Esophagus muscularis mucosa (tissue), 4 donors: ENCODE measurements at places on chromosomes 12 and 14. TPM values are rescaled to one million over a fixed set of nuclear protein-coding genes. Genes with fewer than 3 reads are reported as not detected.
A peak's percentile ranks its signal among the peaks of the same experiment; 100 is the strongest.

DNA sequence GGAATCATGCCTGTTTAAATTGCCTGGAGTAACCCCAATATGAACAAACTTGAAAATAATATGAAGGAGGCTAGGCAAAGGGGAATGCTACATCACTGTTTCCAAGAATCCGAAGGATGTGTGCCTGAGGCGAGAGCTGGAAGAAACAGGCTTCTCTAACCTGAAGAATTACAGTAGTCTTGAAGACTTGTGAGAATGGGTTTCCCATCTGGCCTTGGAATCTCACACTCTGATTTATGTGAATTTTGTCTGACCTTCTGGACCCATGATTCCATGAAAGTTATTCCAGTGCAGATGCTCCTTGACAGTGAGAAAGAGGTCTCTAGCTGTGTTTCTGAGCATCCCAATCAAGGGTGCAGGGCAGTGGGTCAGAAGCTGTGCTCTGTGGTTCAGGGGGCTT, 122.1 kb upstream of the PARP11 start:
- DNase-seq = no peak
- H3K36me3 ChIP-seq = no peaks in the 10 kb centered on the region
- H3K4me3 ChIP-seq = no peak overlapping the region
- no peak overlapping the region for H3K27ac ChIP-seq

DNA sequence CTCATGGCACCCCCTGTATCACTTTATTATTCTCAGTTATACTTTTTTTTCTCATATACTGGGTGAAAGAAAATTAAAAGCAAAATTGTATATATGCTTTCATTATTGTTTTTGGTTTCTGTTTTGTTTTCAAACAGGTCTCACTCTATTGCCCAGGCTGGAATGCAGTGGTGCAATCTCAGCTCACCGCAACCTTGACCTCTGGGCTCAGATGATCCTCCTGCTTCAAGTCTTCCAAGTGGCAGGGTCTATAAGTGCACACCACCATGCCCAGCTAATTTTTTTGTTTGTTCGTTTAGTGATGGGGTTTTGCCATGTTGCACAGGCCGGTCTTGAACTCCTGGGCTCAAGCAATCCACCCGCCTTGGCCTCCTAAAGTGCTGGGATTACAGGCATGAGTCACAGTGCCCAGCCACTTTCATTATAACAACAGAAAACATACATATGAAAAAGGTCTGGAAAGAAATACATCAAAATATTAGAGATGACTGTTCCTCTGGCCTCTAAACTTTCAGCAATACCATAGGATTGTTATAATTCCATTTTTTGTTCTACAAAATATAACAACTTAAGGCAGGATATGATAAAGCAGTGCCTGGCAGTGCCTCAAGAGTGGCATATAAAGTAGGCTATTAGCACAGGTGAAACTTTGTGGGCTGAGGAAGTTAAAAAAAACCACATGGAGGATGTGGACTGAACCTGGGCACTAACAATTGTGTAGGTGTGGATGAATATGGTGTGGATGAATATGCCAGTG, 5.8 kb upstream of the NTN4 start:
- DNase-seq = no peak
- no peak overlapping the region for H3K4me3 ChIP-seq
- H3K36me3 ChIP-seq = no peaks in the 10 kb centered on the region
- H3K4me1 ChIP-seq = peaks cover 11% of the 10 kb centered on the region

- H3K4me3 ChIP-seq = no peak overlapping the region
- H3K36me3 ChIP-seq = no peaks in the 10 kb centered on the region
- H3K27ac ChIP-seq = no peak overlapping the region
- DNase-seq = no peak
Measured at GRCh38 chr12:30979371-30980259, 53.1 kb downstream of the TSPAN11 start.

- no peaks in the 10 kb centered on the region for H3K4me1 ChIP-seq
- no peak for DNase-seq
- no peak overlapping the region for H3K27ac ChIP-seq
- H3K36me3 ChIP-seq = no peaks in the 10 kb centered on the region
- peaks cover 5% of the 10 kb centered on the region for H3K27me3 ChIP-seq
- H3K4me3 ChIP-seq = no peak overlapping the region
Measured at GRCh38 chr14:102768223-102769048, 8.8 kb upstream of the TRAF3 start.

DNA sequence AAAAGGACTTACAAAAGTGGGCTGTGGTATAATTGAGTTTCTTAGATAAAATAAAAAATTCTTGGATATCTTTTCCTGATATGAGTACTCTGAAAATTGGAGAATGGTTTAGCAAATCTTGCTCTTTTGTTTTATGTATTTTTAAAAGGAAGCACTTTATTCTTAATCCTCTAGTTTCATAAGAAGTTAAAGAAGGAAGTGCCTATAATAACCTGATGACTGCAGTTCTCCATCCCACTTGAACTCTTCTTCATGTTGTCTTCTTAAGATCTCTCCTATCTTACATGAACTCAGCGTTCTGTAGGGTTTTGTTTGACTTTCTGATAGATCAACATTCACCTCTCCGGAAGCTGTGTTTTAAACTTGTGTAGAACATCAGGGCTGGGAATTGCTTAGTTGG, 271.0 kb downstream of the ERC1 start:
- no peak overlapping the region for H3K4me3 ChIP-seq
- DNase-seq = no peak
- no peaks in the 10 kb centered on the region for H3K4me1 ChIP-seq
- no peaks in the 10 kb centered on the region for H3K27me3 ChIP-seq
- H3K36me3 ChIP-seq = peaks cover 44% of the 10 kb centered on the region

- H3K4me3 ChIP-seq = peak overlapping the region; percentile 86
- DNase-seq = no peak
- peaks cover 19% of the 10 kb centered on the region for H3K36me3 ChIP-seq
Measured at GRCh38 chr12:55829967-55830600, 697 bp upstream of the DNAJC14 start.

DNA sequence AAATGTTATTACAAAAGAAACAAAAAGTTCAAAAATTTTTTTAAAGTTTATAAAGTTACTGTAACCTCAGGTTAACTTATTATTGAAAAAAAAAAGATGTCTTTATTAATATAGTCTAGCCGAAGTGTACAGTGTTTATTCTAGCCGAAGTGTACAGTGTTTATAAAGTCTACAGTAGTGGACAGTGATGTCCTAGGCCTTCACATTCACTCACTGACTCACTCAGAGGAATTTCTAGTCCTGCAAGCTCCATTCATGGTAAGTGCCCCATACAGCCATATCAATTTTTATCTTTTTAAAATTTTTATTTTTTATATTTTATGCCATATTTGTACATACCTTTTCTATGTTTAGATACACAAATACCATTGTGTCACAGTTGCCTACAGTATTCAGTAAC, 10.4 kb downstream of the ATG2B start:
- DNase-seq = no peak
- H3K27me3 ChIP-seq = no peaks in the 10 kb centered on the region
- H3K4me3 ChIP-seq = no peak overlapping the region
- H3K36me3 ChIP-seq = no peaks in the 10 kb centered on the region
- H3K4me1 ChIP-seq = no peaks in the 10 kb centered on the region
- H3K27ac ChIP-seq = no peak overlapping the region

DNA sequence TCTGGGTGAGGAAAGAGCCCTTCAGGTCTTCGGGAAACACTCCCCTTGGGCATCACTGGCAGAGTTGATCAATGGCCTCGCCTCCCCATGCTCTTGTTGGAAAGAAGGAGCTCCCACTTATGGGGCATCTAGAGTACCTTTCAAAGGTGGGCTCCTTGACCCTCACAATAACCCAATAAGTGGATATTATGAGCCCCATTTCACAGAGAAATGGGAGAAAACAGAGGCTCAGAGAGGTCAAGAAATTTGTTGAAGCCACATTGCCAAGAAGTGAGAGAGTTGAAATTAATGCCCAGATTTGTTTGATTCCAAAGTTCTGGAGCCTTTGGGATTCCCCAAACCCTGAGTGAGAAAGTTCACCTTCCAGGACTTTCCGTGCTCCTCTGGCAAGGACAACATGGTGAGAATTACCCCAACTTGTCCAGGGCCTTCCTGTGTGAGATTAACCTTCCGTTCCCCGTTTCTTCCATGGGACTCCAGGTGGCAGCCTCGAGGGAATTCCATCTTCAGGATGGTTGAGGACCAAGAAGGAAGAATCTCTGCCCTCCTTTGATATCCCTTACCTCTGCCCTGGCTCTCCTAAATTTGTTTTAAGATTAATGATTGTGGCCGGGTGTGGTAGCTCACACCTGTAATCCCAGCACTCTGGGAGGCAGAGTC, 7.5 kb upstream of the CHD4 start:
- H3K4me3 ChIP-seq = peak overlapping the region; percentile 37
- H3K27me3 ChIP-seq = no peaks in the 10 kb centered on the region
- H3K27ac ChIP-seq = peak overlapping the region; percentile 96
- H3K36me3 ChIP-seq = no peaks in the 10 kb centered on the region
- H3K4me1 ChIP-seq = peaks cover 36% of the 10 kb centered on the region

DNA sequence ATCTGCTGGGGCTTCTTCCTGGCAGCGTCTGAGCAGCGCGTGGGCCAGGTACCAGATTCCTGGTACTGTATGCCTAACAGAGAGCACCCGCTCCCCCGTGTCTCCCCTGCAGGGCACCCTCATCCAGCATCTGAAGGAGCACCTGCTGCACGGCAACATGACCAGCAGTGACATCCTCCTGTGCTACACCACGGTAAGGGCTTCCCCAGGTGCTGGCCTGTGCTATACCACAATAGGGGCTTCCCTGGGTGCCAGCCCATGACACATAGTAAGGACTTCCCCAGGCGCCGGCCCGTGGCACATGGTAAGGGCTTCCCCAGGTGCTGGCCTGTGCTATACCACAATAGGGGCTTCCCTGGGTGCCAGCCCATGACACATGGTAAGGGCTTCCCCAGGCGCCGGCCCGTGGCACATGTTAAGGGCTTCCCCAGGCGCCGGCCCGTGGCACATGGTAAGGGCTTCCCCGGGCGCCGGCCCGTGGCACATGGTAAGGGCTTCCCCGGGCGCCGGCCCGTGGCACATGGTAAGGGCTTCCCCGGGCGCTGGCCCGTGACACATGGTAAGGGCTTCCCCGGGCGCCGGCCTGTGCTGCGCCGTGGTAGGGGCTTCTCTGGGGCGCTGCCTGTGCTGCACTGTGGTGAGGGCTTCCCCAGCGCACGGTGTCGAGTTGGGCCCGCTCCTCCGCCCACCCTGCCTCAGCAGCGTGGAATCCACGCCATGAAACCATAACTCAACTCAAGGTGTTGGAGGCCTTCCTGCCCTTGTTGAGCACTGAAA, 49.3 kb downstream of the AACS start:
- DNase-seq = no peak
- no peak overlapping the region for H3K4me3 ChIP-seq
- no peaks in the 10 kb centered on the region for H3K4me1 ChIP-seq
- H3K27me3 ChIP-seq = no peaks in the 10 kb centered on the region
- H3K27ac ChIP-seq = no peak overlapping the region

- no peak for DNase-seq
- H3K27ac ChIP-seq = no peak overlapping the region
- no peak overlapping the region for H3K4me3 ChIP-seq
- peaks cover 16% of the 10 kb centered on the region for H3K4me1 ChIP-seq
- H3K27me3 ChIP-seq = no peaks in the 10 kb centered on the region
Measured at GRCh38 chr12:22856178-22856577, 231.2 kb downstream of the ETNK1 start.

DNA sequence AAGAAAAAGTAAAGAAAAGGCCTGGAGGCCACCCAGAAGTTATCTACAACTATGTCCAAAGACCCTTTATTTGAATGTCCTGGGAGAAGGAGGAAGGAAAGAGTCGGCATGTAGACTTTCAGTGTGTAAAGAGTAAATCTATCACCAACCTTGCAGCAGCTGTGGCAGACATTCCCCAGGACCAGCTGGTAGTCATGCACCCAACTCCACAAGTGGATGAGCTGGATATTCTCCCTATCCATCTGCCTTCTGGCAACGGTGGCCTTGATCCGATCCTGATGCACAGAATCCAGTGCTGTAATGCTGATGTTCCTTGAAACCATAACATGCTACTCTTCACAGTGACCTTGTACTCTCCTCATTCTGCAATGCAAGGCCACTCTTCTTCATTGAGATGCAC, 27.3 kb downstream of the KRT76 start:
- no peaks in the 10 kb centered on the region for H3K36me3 ChIP-seq
- no peaks in the 10 kb centered on the region for H3K4me1 ChIP-seq
- DNase-seq = no peak
- H3K27me3 ChIP-seq = no peaks in the 10 kb centered on the region

DNA sequence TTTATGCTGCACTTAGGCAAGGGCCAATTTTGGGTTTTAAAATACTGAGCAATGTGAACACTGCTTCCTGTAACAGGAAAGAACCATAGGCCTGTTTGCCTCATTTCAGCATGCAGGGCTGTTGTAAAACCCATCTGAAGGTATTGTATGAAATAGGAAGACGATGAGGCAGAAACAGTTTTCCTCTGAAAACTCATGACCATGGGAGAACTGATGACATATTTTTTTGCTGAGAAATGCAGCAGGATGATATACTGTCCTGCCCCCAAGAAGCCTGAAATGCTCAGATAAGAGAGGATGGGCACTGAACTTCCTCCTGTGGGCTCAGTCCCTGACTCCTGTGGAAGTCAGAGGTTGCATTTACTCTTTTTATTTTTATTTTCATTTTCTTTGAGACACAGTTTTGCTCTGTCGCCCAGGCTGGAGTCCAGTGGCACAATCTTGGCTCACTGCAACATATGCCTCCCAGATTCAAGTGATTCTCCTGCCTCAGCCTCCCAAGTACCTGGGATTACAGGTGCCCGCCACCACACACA, 17.4 kb downstream of the PYGL start:
- no peak overlapping the region for H3K4me3 ChIP-seq
- peak; percentile 62 for DNase-seq
- no peaks in the 10 kb centered on the region for H3K4me1 ChIP-seq
- H3K27me3 ChIP-seq = no peaks in the 10 kb centered on the region
- H3K36me3 ChIP-seq = peaks cover 23% of the 10 kb centered on the region
- no peak overlapping the region for H3K27ac ChIP-seq

DNA sequence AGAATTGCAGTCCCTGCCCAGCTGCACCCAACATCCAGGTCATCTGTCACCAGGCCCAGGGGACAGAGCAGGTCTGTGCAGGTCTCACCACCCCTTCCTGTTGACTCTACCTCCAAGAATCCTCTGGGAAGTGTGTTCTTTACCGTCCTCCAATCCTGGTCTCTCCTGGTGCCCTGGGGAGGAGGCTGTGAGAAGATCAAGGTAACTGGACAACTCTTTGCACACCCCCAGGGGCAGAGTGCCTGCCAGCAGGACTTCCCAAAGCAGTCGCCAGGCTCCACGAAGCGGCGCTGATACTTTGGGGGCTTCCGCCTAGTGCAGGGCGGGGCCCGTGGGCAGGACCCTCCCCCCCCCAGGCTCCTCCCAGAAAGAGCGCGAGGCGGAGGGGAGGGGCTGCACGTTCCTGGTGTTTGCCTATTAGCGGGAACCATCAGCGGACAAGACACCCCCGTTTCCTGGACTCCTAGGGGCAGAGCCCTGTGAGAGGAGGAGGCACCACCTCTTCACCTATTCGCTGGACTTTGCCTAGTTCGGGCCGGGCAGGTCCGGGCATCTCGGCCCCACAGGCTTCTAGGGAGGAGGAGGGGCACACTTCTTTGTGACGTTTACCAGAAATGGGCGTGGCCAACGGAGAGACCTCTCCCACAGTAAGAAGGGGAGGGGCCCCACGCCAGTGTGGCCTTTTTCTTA, 918.0 kb downstream of the AACS start:
- H3K27me3 ChIP-seq = no peaks in the 10 kb centered on the region
- H3K4me1 ChIP-seq = peaks cover 17% of the 10 kb centered on the region
- peak overlapping the region; percentile 63 for H3K27ac ChIP-seq
- H3K4me3 ChIP-seq = peak overlapping the region; percentile 64

CATSPERB gene
- total RNA-seq = 2.9 TPM

TMEM63C gene
- 1.4 TPM for total RNA-seq

AGAP2 gene
- 4.0 TPM for total RNA-seq

COL2A1 gene
- not detected for total RNA-seq

R3HDM2 gene
- total RNA-seq = 35.7 TPM

GLI1 gene
- total RNA-seq = 0.98 TPM

SMOC1 gene
- total RNA-seq = 0.57 TPM
